Inflammatory macrophage treated with lipopolysaccharide for 4 hours (primary cell): ENCODE measurements at places on chromosomes 6 and 20.
A peak's percentile ranks its signal among the peaks of the same experiment; 100 is the strongest.

GRCh38 chr20:15638816-15639215 lies 934.4 kb downstream of the KIF16B start:
- DNase-seq, result no peak

DNA sequence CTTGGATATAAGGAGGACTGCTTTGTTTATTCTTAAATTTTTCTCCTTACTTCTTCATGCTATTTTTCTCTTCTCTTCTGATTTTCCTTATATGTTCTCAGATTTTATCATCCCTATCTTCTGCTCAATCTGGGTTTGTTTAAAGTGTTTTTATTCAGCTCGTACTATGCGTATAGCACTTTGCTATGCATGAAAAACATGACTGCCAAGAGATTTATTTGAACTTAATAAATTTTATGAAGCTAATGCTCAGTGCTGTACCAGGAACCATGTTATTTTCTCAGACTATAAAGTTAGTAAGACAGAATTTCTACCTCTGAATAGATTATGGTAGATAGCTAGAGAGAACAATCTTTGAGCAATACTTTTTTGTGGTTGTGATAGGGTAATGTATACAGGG lies 305.9 kb downstream of the LAMA2 start:
- no peak for DNase-seq

DNA sequence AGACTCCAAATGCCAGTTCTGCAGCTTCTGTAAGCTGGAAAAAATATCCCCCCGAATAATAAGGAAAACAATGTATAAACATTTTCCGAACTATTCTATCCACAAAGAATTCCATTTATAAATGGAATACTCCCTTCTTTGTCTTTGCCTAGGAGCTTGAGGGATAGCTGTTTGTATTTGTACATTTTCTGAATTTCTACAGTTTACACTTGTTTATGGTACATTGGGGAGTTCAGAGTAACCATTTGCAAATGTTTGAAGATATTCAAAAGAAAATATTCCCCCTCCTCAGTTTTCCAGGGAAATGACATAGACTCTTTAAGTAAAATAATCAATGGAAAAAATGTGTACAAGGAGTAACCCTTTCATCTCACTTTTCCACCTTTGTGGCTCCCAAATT lies 149.6 kb downstream of the SOBP start:
- DNase-seq, result no peak

DNA sequence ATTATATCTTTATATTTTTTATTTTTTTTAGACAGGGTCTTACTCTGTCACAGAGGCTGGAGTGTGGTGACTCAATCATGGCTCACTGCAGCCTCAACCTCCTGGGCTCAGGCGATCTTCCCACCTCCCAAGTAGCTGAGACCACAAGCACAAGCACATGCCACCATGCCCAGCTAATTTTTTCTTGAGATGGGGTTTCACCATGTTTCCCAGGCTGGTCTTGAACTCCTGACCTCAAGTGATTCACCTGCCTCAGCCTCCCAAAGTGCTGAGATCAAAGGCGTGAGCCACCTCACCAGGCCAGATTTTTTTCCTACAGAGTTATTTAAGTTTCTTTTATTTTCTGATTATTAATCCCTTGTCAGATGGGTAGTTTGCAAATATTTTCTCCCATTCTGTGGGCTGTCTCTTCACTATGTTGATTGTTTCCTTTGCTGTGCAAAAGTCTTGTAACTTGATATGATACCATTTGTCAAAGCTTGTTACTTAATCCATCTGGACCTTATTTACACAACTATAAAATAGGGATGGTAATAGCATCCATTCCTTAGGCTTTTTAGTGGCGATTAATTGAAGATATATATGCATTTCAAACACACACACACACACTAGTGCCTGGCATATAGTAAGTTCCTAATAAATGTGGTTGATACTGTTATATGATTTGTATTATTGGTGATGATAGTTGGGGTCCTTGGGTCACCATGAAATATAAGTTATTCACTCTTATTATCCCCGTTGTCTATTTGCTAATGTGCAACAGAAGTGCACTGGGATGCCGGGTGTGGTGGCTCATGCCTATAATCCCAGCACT lies 187.1 kb downstream of the BCAS1 start:
- no peak for DNase-seq

DNA sequence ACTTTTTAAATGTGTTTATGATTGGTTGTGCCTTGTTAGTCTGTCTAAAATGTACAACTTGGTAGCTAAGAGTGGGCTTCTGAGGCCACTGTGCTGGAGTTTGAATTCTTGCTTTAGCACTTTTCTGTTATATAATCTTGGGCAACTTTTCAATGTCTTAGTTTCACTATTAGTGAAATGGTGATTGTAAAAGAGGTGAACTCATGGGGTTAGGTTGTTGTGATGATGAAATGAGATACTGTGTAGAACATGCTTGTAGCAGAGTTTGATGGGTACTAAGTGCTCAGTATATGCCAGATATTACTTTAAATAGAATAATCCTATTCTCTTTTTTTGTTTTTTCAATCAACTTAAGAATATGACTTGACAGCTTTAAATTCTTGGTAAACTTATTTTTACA lies 624.7 kb downstream of the CD109 start:
- no peak for DNase-seq

DNA sequence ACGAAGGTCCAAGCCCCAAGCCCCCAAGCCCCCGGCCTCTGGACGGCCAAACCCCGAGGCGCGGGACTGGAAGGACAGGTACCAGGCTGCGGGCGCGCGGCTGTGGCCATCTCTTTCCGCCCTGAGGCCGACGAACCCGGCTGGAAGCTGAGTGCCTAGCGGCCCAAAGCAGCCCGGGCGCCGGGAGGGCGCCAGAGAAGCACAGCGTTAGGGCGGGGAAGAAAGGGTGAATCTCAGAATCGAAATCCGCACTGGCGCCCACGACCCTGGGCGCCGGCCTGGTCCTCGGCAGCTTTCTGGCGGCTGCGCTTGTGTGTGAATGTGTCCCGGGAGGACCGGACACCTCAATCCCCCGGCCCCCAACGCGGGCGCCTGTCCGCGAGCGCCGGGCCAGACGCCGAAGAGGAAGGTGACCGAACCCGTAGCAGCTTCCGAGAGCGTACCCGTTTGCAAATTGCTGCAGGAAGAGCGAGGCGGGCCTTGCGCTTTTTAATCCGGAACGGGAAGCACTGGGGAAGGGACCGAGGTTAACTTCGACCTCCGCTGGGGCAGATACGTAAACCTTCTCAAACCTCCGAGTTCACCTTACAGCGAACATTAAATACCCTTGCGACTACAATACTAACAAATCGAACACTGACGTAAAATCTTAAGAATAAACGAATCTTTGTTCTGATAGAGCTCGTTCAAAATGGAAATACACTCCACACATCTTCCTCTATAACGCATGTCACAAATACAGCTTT lies 2.9 kb downstream of the NRN1 start:
- DNase-seq, result peak; percentile 59

DNA sequence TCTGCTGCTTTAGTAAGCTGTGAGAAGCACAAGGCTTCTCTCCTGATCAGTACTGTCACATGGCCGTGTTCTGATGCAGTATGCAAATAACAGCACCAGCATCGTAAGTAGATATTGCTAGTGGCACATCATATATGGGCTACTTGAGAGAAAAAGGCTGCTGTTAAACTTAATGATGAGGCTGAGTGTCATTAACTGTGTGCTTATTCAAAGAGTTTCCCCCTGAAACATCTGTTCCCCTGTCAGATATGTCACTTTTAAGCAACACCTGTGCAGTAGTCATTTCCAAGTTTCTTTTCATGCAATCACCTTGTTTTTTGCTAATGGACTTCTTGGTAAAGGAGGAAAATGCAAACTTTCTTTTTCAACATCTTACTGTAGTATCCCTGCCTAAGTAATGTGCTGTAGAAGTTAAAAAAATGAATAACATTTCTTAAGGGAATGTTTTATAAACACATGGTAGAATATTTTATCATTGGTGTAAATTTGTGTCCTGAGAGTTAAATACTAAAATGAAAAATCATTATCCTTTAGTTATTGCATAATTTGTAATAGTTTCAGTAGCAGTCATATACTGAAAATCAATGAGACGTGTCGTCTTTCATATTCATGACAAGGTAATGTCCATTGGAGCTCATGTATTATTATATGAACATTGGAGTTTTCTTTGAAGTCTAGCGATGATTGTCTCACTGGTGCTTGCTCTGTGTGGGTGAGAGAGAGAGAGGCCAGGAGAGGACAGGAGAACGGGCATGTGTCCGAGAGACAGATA lies 366.3 kb downstream of the CDKAL1 start:
- no peak for DNase-seq

DNA sequence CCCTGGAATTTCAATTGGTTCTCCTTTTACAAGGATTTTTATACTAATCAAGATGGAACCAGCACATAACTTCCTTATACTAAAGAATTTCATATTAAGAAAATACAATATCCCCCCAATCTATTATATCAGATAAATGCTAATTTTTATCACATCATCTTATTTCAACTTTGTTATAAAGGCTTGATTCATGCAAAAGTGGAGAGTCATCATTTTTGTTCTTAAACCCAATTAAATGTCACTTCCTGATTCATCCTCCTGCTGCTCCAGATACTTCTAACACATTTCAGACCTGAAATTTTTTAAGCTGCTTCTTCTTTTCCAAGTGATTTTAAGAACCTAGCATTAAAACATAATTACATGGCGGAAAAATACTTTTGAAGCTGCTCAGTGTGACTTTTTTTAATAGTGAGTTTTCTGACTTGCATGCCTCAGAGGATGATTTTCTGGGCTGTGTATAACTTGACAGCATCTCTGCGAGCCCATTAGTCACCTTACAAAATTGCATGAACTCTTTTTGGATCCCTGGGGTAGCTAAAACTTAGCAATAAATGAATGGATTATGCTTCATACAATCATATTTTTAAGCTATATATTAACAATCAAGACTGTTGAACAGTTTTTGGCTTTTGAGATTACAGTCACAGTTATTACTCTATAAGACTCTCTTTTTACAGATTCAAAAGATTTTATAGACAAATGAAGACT lies 134.1 kb downstream of the ELOVL4 start:
- no peak for DNase-seq

DNA sequence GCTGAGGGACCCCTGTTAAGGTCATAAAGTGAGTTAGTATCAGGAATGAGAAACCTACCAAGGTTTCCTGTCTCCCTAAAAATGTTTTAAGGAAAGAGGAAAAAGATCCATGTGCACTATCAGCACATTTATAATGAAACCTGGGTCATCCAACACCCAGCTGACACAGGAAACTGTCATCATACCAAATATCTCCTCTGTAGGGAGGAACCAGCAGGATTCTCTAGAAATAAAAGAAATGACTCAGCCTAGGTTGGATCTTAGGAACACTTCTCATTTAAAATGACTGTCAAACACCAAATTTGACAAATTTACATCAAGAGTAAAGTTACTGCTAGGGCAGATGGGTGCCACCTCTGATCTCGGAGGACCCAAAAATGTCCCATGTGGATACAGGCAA lies 21.7 kb downstream of the GFOD1 start:
- DNase-seq, result peak; percentile 72

- DNase-seq, result no peak
Observed at GRCh38 chr6:148817689-148818088, 70.9 kb downstream of the UST start.

- peak; percentile 39 for DNase-seq
Observed at GRCh38 chr20:23161244-23161891, 75.2 kb upstream of the CD93 start.

DNA sequence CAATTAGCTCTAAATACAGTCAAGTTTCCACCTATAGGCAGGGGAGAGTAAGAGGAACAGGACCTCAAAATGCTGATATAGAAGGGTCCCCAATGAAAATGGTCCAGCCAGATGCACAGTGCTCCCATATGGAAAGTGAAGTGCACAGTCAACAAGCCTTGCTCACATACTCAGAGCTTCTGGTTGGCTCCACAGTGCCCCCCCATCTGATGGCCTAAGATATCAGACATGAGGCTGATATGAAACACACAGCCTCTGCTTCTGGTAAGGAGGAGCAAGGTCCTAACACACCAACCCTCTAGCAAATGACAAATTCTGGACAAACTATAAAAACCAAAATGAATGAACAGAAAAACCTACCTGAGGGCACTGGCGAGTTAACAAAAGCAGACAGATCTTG lies 111.4 kb upstream of the EMILIN3 start:
- no peak for DNase-seq

- DNase-seq, result no peak
Observed at GRCh38 chr6:162821102-162821501, 93.3 kb downstream of the PACRG start.

DNA sequence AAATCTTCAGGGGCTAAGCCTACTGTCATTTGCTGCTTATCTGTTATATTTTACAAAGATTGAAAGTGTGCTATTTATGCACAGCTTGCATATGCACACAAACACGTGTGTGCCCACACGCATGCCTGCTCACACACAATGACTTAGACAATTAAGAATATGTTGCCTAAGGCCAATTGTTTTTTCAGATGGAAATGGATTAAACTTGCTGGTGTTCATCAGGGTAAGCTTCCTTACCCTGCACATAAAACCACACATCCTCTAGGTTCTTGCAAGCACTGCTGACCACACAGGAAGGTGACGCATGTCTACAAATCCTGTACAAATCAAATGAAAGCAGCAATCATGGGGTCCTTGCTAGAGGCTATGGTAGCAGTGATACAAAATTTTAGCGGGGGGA lies 58.4 kb downstream of the GJA10 start:
- peak; percentile 67 for DNase-seq

DNA sequence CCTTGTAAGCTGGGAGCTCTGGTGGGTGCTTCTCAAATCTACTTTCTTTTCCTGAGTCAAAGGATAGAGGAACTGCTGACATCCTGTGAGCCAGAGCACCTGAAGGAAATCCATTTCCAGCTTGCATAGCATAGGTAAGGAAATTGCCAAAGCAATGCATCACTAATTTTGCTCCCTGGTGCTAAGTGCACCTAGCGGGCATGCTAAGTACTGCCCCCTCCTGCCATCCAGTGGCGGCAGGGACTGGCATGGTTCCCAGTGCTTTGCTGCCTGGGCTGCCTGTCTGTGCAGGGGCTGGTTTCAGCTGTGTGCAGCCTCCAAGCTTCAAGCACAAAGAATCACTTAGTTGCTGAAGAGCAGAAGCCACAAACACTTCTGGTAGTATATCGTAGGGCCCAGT lies 63.9 kb downstream of the FARS2 start:
- no peak for DNase-seq

- no peak for DNase-seq
Observed at GRCh38 chr6:25266456-25267100, 12.6 kb upstream of the CARMIL1 start.
